ENCODE measurements at places on chromosomes 7 and 10.
A peak's percentile ranks its signal among the peaks of the same experiment; 100 is the strongest.

DNA sequence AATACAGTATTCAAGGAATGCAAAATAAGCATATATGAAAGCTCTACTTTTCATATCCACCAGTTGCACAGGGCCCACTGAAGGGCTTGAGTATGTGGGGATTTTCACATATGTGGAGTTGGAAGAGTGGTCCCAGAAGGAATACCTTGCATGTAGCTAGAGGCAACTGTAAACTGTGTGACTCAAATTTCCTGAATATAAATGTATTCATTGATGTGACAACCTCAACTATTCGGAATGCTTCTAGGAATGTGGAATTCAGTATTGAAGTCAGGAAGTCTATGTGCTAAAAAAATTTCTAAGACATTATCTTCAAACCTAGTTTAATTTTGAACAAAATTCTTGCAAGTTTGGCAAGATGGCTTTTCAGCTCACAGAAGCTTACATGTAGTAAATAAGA, 695.5 kb upstream of the SEMA3D start:
- no peak for DNase-seq

DNA sequence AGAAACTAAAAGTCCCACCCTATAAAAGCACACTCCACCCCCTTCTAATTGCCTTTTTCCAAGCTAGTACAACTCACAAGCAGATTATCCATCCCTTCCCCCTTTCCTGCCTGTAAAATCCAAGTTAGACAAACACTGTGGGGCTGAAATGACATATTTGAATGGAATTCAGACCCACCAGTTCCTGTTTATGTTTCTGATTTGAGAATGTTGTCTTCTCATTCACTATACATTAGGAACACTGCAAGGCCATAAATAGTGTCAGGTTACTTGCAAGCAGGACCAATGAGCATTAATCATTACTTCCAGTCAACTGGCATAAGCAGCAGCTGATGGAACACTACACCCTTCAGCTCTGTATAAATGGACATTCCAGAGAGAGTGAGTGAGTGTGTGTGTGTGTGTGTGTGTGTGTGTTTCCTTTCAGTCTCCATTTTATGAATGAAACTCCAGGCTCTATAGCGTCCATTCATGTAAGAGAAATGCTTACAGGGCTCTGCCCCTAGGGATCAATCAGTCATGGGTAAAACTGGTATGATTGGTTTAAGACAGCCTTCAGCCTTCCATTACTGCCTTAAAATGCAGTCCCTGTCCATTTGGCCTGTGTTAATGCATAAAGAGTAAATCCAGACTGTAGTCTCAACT, 69.3 kb downstream of the ETV1 start:
- DNase-seq = no peak

DNA sequence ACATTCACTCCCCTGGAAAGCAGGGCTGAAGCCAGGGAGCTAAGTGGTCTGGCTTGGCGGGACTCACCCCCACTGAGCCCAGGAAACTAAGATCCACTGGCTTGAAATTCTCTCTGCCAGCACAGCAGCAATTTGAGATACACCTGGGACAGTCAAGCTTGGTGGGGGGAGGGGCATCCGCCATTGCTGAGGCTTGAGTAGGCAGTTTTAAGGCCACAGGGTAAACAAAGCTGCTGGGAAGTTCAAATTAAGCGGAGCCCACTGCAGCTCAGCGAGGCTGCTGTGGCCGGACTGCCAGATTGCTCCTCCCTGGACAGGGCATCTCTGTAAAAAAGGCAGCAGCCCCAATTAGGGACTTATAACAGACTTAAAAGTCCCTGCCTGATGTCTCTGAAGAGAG, 108.2 kb upstream of the FAM13C start:
- no peak for DNase-seq

- peak; percentile 53 for DNase-seq
Observed at GRCh38 chr7:31875424-31875823, 188.4 kb downstream of the PPP1R17 start.

DNA sequence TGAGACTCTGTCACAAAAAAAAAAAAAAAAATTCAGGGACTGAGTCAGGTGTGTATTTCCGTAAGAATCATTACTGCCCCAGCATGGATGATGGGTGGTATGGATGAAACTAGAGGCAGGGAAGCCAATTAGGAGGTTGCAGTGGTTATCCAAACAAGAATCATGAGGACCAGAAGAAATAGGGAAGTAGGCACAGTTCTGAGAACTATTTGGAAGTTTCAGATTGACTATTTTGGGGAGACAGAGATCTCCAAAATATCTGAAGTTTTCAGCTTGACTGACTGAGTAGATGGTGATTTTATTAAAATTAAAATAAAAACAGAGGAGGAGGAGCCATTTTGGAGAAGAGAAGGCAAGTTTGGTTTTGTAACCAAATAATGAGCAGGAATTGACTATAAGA, 119.4 kb upstream of the NRBF2 start:
- no peak for DNase-seq

- DNase-seq = peak; percentile 68
Observed at GRCh38 chr7:27096768-27097514, 1.1 kb upstream of the HOXA1 start.

GRCh38 chr7:90857603-90858002, 261.5 kb downstream of the CDK14 start:
- no peak for DNase-seq

DNA sequence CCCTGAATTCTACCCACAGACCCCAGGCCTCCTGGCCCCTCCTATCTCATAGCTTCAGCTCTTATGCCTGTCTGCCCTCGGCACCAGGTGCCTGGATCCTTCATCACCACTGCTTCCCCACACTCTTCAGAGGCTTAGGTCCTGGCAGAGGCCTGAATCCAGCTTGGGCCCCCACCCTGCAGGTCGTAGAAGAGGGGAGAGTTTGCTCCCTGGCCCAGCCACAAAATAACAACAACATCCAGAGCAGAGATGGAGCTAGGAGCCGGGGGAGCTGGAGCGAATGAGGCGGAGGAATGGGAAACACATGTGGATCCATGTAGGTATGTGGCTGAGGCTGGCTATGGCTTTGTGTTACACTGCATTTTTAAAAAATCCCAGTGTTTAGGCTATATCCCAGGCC, 7.8 kb upstream of the OPN4 start:
- DNase-seq = no peak

- DNase-seq = peak; percentile 75
Observed at GRCh38 chr7:131109759-131110296, 217.8 kb upstream of the MKLN1 start.

DNA sequence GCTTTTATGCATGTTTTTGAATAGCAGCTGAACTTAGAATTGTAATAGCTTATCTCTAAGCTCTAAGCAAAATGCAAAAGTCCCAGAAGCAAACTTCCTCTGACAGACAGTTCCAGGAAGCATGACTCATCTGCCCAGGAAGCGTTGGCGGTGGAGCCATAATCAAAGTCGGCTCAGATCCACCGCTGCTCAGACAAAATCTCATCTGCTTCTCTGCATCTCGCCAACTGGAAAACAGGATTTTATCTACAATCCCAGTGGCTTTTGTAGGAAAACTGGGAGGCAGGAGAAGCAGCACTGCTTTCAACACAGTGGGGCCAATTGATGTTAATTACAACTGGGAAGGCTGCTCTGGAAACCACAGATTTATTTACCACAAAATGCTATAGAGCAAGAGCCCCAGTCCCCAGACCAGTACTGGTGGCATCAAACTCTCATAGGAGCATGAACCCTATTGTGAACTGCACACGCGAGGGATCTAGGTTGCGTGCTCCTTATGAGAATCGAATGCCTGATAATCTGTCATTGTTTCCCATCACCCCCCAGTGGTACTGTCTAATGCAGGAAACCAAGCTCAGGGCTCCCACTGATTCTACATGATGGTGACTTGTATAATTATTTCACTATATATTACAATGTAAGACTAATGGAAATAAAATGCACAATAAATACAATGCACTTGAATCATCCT, 99.9 kb downstream of the CUBN start:
- DNase-seq = peak; percentile 81

DNA sequence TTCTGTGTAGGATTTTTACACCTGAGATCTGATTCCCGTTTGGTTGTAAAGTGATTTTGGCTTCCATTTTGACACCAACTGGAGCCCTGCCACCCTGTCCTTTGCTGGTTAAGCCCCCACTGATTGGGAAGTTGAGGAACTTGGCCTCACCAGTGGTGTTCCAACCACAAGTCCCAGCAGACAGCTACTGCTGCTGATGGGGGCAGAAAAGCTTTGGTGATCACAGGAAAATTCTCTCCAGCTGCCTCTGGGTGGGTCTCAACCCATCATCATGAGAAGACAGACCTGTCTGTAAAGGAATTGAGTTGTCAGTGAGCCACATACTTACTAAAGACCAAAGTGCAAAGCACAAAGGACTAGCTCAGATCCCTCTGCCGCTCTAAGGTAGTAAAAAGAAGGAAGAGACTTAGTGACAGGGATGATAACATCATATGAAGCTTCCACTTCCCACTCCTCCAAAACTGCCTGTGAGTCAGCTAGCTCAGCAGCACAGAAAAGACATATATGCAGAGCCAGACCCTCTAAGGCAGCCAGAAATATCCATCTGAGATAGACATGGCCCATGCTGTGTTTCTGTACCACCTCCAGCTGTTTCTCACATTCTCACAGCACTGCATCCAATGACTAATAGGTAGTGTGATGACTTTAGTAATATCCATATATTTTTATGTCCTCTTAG, 22.4 kb upstream of the LRRC17 start:
- peak; percentile 46 for DNase-seq

DNA sequence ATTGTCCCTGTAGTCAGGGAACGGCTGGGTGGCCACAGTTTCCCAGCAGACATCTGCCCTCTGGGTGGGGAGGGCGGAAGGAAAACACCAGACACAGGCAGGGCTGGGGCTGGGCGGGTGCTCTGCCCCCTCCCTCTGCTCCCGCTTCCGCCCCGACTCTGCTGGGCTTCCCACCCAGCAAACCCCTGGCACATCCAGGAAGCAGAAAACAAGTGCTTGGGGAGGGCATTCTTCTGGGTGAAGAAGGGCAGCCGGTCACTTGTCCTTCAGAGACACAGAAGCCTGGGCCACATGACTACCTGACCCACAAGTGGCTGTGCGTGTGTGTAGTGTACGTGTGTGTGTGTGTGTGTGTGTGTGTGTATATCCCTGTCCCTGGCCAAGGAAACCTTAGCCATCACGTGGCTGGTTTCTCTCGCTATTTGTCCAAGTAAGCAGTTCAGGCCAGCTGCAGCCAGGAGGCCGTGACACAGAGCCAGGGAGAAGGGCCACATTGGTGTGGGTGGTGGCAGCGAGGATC, 77.9 kb downstream of the ZMIZ1 start:
- DNase-seq = peak; percentile 60

DNA sequence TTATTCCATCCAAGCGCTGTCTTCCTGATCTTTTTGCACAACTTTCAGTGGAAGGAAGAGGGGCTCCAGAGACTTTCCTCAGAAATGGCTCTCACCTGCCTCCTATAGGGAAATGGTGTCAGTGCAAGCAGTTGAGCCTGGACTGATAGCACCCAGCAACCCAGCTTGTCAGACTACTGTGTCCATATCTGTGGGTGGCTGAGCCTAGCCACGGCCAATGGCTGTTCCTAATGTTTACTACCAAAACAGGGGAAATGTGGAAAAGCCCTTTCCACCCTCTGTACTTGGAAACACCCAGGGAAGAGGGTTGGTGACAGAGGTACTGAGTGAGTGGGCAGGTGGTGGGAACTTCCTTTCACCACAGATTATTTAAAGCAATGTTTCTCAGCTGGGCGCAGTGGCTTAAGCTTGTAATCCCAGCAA, 4.3 kb upstream of the YKT6 start:
- DNase-seq = no peak

GRCh38 chr7:3408814-3409595, 108.0 kb downstream of the SDK1 start:
- DNase-seq = no peak

DNA sequence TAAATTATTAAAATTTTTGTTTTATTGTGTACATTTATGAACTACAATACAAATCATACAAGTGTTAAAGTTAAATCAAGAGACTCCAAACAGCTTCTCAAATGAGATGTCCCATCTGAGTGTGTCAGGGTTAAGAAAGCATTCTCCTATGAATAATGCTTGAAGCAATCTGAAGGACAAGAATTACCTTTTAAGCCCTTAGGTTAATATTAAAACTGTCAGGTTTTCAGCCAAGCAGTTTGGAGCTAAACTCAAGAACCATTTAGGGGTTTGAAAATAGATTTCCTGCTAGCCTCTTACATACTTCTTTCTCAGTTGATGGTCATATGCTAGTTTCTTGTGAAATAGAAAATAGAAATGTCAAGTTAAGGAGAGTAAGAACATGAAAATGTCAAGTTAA, 38.3 kb downstream of the LIPJ start:
- no peak for DNase-seq

DNA sequence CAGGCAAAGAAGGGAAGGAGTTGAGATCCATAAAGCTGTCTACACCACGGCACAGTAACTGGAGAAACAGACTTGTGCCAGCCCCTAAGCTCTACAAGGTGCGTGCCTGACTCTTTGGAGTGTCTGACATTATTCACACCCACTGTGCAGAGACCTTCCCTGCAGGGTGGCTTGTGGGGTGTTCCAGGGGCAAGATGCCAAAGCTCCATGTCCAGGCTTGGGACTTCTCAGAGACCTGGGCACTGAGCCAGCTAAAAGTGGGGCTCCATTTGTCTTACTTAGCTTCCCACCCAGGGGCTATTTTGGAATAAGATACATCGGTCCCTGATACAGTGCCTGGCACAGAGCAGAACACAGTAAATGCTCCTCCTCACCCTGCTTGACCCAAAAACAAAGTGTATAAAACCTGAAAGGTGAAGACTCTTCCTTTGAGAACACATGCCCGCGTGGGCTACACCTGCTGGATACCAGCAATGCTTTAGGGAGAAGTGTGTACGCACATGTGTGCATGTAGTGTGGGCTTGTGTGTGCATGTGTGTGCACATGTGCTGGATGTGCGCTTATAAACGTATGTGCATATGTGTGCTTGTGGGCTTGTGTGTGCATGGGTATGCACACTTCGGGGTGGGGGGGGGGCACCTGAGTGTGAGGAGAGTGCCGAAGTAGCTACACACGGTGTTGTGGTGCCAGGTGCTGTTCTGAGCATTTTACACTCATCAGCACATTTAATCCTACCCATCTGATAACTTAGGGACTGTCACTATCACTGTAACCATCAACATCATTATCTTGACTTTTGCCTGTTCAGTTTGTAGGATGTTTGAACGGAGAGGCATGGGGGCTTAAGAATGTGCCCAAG, 143.0 kb downstream of the ARHGAP22 start:
- no peak for DNase-seq

DNA sequence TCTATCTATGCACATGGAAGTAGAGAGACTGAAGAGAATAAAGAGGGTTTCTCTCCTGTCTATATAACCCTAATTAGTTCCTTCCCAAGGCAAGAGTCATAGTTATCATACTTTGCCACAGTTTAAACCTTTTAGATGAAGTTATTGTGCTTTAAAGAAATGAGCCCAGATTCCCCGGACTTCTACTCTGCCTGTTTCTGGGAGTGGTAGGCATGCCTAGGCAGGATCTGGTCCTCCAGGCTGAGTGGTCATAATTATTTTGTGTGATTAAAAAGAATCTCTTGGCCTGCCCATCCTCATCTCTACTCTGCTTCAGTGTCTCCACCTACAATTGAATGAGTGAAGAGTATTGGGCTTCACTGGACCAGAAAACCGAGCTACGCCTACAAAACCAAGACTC, 179.2 kb downstream of the IMMP2L start:
- no peak for DNase-seq

All from CD14-positive monocyte (primary cell).